Adipocyte (in vitro differentiated cells): ENCODE measurements at places on chromosomes 1 and 21.

- DNase-seq = no peak
These were observed 765 bp upstream of the BMP8A start for GRCh38 chr1:39490596-39491145.

DNA sequence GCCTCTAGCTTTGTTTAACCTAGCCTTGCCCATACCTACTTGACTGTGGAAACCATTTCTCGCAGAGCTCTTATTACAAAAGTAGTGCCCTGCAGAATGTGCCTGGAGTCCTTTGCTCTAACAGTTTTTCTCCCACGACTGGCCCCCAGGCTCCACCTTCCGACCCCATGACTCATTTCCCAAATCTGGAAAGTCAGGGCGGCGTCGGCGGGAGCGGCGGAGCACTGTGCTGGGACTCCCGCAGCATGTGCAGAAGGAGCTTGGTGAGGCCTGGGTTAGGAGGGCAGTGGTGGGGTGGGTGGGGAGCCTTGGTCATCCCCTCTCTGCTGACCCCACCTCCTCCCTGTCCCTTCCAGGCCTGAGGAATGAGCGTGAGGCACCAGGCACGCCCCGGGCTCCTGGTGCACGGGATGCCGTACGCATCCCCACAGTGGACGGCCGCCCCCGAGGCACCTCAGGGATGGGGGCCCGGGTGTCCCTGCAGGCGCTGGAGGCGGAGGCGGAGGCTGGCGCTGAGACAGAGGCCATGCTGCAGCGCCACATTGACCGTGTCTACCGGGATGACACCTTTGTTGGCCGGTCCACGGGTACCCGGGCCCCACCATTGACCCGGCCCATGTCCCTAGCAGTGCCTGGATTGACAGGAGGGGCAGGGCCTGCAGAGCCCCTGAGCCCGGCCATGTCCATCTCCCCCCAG, 47.5 kb downstream of the YARS1 start:
- peak; percentile 38 for DNase-seq

GRCh38 chr1:161498646-161499045, 6.6 kb upstream of the FCGR2A start:
- no peak for DNase-seq

- DNase-seq = no peak
These were observed 26.9 kb upstream of the TCEA3 start for GRCh38 chr1:23451441-23451840.

DNA sequence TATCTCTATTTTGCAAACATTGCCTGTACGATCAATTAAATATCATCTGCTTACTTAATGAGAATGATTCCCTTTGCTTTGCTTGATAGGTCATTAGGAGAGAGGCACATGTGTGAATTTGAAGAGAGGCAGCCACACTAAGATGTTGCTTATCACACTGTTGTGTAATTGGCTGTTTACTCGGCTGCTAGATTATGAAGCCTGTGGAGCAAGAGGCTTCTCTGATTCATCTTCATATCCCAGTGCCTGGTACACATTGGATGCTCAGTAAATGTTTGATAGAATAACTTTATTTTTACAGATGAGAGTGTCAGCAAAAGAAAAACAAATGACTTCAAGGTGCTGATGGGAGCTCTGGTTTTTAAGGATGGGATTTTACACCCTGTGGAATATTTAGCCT, 156.2 kb upstream of the C8B start:
- no peak for DNase-seq

- no peak for DNase-seq
These were observed 162.6 kb downstream of the GABPA start for GRCh38 chr21:25897383-25897782.

- DNase-seq = peak; percentile 71
These were observed 24.8 kb downstream of the ST6GALNAC5 start for GRCh38 chr1:76891931-76892622.
